ENCODE measurements at places on chromosomes 3 and 15.

DNA sequence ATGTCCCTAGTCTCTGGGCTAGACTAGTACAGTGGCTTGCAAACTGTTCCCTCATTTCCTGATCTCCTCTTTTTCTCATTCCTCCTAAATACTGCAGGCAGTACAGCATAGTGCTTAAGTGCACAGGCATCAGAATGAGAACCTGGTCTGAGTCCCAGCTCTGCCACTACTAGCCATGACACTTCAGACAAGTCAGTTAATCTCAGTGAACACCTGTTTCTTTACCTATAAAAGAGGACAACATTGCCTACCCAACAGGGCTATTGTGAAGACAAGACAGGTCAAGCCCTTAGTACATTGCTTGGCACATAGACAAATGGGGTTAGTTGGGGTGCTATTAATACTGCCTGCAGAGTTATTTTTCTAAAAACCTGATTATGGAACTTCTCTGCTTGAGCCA lies 113.3 kb downstream of the RYR3 start:
- no peak for DNase-seq

DNA sequence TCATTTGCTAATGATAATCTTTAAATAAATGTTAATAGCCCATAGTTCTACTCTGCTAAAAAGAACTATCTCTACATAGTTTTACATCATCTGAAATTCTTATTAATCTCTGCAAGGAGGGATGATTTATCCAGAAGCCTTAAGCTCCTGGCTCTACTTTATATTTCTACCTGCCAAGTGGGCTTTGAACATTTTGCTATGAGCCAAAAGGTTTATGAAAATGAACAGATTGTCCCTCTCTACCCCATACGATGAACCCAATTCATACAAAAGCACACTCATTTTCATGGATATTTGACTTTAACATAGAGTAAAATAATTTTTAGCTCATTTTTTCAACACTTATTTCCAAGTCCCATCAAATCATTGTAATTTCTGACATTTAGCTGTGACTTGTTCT lies 611.0 kb downstream of the NSUN3 start:
- no peak for DNase-seq

DNA sequence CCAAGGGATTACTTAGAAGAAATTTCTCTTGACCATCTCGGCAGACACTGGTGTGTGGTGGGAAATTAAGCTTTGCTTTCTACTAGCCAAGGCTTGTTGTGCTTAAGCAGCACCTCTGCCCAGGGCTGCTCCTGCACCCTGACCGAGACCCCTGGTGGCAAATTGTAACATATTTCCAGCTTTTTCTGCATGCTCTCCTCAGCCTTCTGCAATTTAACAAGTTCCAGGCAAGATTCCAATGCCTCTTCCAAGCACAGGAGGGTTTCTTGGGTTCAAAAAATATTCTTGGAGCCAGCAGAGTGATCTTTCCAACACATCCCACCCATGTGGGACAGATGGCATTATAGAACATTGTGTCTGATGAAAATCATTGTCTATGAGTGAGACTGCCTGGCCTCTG lies 210.5 kb downstream of the CLSTN2 start:
- no peak for DNase-seq

GRCh38 chr3:59818033-59818918 lies 768.5 kb upstream of the CFAP20DC start:
- no peak for DNase-seq

DNA sequence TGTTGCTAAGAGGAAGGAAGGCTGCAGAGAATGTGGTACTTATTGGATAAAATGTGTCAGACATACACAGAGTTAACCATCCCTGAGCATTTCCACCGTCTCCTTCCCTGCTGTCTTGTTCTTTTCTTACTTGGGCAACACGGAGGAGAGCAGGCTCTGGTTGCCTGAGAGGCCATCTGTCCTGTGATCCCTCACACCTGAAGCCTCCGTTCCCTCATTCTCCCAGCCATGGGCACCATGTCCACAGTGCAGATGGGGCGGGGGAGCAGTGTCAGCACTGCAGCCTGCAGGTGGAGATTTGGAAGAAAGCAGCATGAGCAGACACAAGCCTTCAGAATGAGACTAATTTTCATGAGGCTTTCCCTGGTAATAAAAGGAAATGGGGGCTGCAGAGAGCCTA lies 133.7 kb downstream of the CHCHD6 start:
- DNase-seq, result no peak

- no peak for DNase-seq
Measured at GRCh38 chr15:80403712-80404056, 498 bp upstream of the ARNT2 start.

DNA sequence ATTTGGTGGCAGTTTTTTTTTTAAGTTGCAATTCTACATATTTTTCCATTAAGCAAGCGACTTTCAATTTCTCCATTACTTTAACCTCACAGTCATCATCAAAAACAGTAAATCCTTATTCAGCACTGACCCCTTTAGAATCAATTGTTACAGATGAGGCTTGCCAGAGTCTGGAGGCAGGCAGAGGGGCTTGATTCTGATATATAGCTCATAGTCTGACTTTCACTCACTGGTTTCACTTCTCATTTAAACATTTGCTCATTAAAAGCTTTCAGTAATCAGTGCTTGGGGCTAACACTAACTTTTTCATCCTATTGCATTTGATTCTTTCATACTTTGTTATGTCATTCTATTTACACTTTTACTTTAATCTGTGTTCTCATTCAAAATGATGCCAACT lies 88.4 kb downstream of the PYDC2 start:
- no peak for DNase-seq

GRCh38 chr3:63231643-63232042 lies 46.5 kb upstream of the SYNPR start:
- no peak for DNase-seq

GRCh38 chr3:4841225-4841624 lies 138.0 kb upstream of the BHLHE40 start:
- no peak for DNase-seq

DNA sequence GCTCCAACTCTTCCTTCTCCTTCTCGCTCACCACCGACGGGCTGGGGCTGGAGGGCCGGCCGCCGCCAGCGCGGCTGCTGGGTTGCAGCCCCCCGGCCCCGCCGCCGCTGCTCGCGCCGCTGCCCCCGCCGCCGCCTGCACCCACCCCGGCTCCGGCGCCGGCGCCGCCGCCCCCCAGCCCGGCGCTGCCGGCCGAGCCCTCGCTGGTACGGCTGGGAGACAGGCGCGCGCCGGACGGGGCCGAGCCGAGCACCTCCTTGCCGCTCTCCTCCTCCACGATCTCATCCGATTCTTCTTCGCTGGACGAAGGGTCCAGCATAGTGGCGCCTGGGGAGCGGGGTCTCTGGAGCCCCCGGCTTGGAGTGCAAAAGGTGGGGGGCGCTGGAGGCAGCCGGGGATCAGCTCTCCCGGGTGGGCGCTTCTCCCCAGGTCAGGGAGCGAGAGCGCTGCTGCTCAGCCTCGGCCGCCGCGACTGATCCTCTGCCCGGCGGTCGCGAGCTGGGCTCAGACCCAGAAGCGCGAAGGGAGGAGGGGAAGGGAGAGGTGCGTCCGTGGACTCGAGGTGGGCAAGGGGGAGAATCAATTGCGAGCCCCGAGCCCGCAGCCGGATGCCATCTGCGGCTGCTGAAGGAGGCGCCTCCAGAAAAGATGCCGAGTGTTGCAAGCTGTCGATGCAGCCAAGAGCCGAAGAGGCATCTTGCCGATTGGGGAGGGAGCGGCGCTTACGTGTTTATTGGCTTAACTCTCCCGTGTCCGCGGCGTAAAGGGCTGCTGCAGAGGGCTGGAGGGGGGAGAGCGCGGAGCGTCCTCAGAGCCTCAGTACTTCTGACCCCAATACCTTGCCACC lies at the start of gene CADPS:
Gene CADPS, minus strand, starts transcription at position 706 of the 847 bp plus-strand sequence. Its CDS starts 387 bp downstream, at position 319.
- no peak for DNase-seq

- no peak for DNase-seq
Measured at GRCh38 chr3:127043731-127044510, 61.0 kb downstream of the PLXNA1 start.

- no peak for DNase-seq
Measured at GRCh38 chr15:68278595-68279405, 1.3 kb downstream of the FEM1B start.

GRCh38 chr15:67097930-67098740 lies 32.7 kb downstream of the SMAD3 start:
- no peak for DNase-seq

DNA sequence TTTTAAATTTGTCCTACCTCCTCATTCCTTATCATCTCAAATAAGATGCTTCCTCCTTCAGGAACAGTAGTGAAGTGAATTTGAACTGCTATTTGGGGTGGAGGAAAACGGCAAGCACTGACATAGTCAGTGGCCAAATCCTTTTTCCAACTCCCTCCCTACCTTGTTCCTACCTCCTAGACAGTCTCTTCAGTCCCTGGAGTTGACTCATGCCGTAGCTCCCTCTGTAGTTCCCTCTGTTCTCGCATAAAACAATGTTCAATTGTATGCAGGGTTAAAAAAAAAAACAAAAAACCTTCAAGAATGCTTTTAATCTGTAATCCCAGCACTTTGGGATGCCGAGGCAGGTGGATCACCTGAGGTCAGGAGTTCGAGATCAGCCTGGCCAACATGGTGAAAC lies 1.4 kb downstream of the UBR1 start:
- DNase-seq, result no peak

GRCh38 chr15:68571582-68571981 lies 7.2 kb upstream of the CORO2B start:
- DNase-seq, result no peak

DNA sequence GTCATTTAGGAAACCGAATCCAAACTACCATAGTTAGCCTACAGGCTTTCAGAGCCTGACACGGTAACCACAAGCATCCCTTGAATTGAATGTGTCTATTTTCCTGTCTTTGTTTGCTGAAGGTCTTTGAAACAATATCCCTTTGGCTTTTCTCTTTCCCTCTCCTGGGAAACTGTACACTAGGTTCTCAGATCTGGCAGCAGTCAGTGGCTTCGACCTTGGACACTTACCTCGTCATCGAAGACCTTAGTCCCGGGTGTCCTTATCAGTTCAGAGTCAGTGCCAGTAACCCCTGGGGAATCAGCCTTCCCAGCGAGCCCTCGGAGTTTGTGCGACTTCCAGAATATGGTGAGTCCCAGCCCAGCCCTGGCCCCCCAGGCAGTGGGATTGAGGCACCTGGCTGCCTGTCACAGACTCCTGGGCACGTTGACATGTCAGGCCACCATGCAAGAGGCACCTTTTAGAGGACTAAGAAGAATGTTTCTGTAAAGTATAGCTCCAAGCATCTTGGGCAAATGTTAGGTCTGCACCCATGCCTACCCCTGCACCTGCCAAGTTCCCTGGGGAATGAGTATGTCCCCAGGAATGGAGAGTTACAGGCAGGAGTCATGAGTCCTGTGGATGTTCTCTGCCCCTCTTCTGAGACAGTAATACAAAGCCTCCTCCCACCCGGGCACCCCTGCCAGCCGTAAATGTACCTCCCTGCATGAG lies 30.4 kb upstream of the UMPS start:
- DNase-seq, result no peak

DNA sequence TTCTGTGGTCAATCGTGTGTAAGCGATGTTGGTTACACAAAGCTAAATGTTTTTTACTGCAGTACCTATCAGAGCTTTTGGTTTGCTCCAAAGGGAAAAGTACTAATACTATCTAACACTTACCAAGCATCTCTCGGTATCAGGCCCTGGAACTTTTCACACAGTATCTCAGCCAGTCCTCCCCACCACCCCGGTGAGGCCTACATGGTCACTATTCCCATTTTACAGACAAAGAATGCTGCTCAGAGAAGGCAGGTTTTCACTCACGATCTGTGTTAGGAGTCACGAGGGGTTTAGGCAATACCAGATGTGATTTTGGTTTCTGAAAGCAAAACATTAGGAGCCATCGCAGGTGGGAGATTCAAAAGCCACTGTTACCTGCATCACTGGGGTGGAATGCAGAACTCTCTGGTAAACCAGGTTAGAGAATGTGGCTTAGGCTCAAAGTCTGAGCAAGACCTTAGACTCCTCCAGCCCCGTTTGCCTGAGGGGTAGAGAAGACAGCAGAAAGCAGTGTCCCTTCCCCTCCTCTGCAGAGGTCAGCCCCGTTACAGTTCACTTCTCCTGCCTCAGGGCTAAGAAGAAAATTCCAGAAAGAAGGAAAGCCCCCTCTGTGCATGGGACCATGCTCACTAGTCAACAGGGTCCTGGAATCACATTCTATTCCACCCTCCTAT lies 57.2 kb downstream of the XXYLT1 start:
- no peak for DNase-seq

DNA sequence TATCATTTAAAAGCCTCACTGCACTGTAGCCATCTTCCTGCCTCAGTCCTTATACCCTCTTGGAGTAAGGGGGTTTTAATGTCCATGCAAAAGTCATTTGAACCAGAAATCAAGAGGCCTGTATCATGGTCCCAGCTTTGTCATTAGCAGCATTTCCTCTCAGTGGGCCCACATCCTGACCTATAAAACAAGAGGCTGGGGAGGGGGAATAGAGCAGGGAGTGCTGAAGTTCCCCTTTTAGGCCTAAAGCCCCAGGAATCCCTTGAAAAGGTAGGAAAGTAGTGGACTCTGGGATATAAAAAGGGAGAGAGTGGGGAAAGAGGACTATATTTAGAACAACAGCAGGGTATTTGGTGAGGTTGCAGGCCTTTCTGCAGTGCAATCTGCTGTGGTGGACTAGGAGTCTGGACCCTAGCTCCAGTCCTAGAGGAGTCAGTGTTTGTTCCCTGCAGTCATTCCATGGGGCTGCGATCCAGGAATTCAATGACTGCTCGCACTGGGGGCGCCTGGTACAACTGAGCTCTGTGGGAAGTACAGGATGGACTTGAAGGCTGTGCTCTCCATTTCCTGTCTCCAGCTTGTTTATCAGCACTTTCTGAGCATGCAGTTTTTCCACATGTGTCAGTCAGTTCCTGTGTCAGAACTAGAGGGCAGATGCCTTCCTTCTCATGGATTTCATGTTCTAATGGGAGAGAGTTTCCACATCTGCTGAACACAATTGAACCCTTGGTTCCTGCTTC lies 46.8 kb downstream of the PDHB start:
- DNase-seq, result no peak

- DNase-seq, result no peak
Measured at GRCh38 chr3:39101022-39101689, 6.3 kb downstream of the GORASP1 start.

- DNase-seq, result no peak
Measured at GRCh38 chr15:65177901-65178300, 7.2 kb downstream of the CLPX start.

GRCh38 chr3:105653868-105654267 lies 214.9 kb downstream of the CBLB start:
- no peak for DNase-seq

- DNase-seq, result no peak
Measured at GRCh38 chr15:43529141-43529540, 11.7 kb downstream of the MAP1A start.

DNA sequence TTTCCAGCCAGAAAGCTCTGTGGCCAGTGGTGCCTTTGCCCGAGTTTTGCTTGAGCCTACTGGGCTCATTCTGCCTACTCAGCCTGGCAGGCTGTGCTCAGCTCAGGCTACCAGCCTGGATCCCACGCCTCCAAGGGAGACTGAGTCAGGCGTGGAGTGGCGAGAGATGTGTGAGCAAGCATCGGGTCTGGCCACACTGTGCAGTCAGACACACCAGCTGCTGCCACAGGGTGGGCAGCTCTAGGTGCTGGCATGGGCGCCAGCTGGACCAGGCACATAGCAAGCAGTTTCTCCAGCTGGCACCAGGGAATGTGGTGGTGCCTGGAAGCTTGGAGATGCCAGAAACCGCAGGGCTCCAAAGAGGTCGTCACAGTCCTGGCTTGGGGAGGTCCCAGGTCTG lies 498.5 kb upstream of the CNTN4 start:
- no peak for DNase-seq

GRCh38 chr3:70614111-70614510 lies 301.7 kb upstream of the MDFIC2 start:
- DNase-seq, result no peak

- DNase-seq, result no peak
Measured at GRCh38 chr3:27749643-27750042, 27.5 kb upstream of the EOMES start.

- DNase-seq, result no peak
Measured at GRCh38 chr3:112531358-112531781, 30.4 kb downstream of the ATG3 start.

Data from activated naive CD4-positive, alpha-beta T cell (primary cell).